Right renal pelvis (tissue), 4 donors: ENCODE measurements at places on chromosomes 2 and 18.

DNA sequence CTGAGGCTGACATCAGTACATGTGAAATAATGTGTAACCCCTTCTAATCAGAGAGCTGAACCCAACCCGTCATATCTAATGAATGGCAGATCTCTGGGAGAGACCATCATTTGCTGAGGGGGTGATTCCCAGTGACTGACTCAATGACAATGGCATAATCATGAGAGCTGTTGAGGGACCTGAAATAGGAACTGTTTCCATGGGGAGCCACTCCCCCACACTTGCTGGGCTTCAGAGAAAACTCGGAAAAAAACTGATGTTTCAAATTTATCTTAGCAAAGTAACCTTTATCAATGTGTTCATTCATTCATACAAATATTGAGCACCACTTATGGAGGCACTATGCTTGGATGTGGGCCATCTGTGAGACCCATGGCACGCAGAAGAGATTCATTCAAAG lies 93.4 kb upstream of the ZBTB14 start:
- no peak for DNase-seq

DNA sequence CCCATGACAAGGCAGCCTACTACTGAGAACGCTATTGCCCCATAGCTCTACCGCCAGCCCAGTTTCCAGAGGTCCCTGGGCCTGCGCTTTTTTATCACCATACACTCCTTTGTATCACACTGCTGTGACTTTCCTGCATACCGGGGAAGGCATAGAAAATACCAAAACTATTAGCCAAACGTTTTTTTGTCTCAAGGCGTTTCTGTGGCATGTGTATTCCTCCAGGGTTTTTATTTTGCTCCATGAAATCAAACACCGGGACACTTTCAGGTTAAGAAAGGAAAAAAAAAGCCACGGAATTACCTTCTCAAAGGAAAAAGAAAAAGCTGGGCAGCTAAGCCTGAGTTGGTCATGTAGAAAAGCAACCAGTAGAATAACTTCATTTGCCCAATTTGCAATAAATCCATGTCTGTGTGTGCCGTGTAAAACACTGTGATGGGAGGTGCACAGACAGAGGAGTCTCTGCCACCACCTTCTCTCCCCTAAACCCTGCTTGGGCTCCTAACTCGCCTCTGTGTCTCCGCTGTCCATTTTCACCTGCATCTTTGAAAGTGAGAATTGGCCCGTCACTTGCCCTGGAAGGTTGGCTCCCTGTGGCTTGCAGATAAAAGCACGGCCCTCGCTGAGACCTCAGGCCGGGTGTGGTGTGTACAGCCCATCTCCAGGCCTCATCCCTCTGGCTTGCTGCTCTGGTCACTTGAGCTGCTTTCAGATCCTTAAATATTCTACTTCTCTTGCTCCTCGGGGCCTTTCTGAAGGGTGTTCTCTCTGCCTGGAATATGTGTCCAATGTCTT lies 1.7 kb downstream of the AMER3 start:
- DNase-seq: no peak

DNA sequence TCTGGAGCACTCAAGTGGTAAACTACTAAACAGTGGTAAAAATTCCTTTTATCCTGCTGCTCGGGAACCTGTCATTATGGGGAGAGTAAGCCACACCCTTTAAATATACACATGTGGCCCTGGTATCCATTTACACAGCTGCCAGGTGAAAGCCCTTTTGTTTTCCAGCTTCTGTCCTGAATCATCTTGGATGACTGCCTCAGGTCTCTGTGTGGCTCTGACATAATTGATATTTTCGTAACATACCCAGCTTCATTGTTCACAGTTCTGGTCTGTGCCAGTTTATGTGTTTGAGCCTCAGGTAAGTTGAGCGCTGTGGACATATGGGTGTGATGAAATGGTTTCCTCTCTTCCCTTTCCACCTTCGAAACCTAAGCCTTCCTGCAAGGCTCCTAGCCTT lies 15.7 kb upstream of the TTC39C start:
- DNase-seq: no peak

GRCh38 chr2:157748371-157749142 lies 119.9 kb upstream of the ACVR1C start:
- DNase-seq: no peak

DNA sequence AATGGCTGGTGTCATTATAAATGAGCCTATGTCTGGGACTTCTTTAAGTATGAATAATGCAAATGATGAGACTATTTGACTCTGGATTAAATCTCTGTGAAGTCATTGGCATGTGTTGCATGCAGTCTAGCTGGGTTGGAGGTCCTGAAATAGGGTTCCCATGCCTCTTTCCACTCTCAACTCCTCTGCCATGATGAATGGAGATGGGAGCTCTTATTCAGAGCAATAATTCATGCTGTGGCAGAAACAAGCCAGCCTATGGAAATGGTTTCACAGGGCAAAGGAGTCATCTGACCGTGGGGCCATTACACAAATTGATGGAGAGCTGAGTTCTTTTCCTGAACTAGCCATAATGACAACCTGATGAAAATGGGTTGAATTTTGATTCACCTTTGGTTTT lies 15.5 kb upstream of the CCDC195 start:
- DNase-seq: no peak

DNA sequence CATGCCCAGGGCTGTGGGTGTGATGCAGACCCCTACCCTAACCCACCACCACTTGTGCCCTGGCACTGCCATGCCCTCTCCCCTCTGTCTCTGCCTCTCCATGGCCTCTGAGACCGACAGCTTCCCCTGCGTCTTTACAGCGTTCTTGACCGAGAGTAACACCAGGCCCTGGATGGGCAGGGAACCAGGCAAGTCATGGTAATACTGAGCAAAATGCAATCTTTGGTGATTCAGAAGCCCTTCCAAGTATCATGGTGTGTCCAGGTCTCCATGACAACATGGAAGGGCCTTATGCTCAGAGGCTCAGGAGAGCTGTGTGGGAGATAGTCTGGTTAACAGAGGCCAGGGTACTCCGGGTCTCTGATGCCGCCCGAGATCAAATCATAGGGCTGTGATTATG lies 176.1 kb downstream of the KLHL29 start:
- no peak for DNase-seq

GRCh38 chr18:3097082-3097481 lies 84.1 kb upstream of the LPIN2 start:
- no peak for DNase-seq

- no peak for DNase-seq
These were observed 142.9 kb upstream of the FIGN start for GRCh38 chr2:163878718-163879117.

DNA sequence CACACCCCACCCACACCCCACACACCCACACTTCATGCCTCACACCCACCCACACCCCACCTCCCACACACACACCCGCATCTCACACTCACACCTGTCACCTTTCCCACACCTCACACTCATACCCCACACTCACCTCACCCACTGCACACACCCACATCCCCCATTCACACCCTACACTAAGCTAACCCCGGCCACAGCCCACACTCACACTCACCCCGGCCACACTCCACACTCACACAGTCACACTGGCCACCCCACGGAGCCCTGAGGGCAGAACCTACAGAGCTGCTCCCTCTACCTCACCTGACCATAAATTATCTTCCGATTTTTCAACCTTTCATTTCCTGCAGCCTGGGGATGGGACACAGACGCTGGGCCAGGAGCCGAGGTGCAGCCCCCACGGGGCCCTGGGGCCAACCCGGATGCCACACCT lies 241.3 kb downstream of the HDAC4 start:
- DNase-seq: no peak

- DNase-seq: no peak
These were observed 4.5 kb downstream of the GPR39 start for GRCh38 chr2:132420816-132421805.

GRCh38 chr18:67618061-67618460 lies 101.5 kb upstream of the DSEL start:
- no peak for DNase-seq

GRCh38 chr18:57843386-57843785 lies 40.3 kb upstream of the ATP8B1 start:
- DNase-seq: no peak

GRCh38 chr2:8587251-8587791 lies 94.5 kb upstream of the ID2 start:
- no peak for DNase-seq

DNA sequence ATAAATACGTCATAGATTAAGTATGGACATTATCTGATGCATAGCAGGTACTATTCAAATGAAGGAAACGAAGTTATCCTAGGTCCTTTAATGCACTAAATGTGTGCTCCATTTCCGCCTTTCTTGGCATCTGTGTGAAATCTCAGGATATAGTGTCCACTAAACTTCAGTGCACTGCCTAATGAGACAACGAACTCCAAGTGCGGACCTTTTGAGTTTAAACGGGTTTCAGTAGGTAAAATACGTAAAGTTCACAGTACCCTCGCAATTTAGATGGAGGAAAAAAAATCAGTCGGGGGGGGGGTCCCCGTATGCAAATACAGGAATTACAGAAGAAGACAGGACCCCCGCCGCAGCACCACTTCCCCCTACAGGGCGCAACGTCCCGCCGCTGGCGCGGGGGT lies 729 bp upstream of the REL start:
- no peak for DNase-seq

DNA sequence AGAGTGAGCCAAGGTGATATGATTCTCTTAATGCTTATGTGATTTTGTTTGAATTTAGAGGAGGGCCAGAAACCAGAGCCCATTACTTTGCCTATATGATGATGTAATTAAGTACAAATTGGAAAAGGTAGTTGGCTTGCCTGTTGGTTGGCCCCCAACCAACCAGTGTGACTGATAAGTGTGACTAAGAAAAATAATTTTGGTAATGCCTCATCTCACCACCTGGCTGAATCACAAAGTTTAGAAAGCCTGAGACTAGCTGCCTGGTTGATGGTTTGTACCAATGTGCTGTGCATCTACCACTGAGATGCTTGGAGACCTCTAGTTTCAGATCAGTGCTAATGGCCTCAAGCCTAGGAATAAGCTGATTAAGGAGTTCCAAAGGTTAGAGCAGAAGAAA lies 338.7 kb downstream of the CDH2 start:
- no peak for DNase-seq

DNA sequence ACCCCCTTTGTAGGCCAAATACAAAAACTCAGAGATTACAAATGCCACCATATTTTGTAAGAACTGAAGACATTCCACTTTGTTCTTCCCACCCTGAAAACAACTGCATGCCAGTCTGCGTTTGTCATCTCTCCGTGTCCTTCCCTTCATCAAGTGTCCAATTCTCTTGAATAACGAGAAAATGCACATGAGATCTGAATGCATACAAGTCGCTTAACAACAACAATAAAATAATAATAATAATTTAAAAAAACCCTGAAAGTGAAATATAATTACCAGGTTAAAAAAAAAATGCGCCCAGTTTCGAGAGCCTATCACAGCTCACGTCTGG lies 2.0 kb upstream of the SETBP1 start:
- no peak for DNase-seq

DNA sequence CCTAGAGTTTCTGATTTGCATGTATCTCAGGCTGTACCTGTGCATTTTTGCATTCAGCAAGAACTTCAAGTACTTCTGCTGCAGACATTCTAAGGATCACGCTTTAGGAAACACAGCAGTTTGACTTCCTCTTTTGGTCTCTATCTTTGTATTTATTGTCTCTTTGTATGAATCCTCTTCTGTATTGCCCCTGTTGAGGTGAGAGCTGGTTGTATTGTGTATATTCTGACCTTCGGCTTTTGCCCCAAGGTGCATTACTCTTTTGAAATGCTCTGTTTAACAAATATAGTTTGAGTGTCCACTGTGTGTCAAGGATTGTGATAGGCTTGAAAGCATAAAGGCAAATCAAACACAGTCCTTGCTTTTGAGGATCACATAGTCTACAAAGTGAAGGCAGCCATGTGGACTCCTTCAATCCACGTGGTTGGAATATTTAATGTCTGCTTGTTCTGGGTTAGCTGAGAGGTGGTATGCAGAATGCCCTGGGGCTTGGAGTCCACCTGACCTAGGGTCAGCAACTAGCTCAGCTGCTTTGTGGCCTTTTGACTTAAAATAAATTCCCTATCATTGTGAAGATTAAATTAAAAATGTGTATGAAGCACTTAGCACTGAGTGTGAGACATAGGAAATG lies 108.1 kb downstream of the LYPD6 start:
- DNase-seq: no peak

DNA sequence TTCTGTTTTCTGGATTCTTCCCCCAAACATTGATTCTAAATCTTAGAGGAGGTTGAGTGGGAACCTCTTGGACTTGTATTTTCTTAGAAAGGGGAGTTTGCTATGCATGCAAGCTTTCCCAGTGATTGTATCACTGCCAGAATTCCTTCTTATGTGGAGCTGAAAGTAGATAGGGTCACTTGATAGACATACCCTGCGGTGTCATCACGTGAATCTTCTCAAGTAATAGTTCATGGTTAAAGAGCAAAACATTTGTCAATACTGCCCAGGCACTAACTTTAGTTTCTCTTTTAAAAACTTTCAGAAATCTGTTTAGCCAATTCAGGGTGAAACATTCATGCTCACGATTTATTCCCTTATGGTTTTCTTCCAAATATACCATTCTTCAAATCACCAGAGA lies 6.4 kb downstream of the PMAIP1 start:
- no peak for DNase-seq

- no peak for DNase-seq
These were observed 20.8 kb upstream of the MLPH start for GRCh38 chr2:237466211-237466610.

- no peak for DNase-seq
These were observed 180.6 kb downstream of the ZNF521 start for GRCh38 chr18:25171334-25171733.

- DNase-seq: no peak
These were observed 56.3 kb upstream of the CHAC2 start for GRCh38 chr2:53711271-53711780.

DNA sequence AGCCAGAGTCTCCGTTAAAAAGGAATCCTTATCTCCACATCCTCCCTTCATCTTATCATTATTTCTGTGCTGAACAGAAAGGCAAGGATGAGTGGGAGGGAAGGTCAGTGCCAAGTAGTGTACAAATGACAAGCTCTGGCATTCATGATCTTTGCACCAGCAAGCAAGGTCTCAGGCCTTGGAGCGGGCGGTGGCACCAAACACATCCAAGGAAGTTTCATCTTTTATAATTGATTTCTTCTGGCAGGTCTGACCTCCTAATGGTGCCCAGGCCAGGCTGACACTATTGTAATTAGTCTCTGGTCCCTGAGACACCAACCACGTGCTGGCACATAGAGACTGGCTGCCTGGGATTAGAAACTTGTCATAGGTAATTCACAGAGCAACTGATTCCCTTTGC lies 336.6 kb downstream of the EN1 start:
- no peak for DNase-seq

DNA sequence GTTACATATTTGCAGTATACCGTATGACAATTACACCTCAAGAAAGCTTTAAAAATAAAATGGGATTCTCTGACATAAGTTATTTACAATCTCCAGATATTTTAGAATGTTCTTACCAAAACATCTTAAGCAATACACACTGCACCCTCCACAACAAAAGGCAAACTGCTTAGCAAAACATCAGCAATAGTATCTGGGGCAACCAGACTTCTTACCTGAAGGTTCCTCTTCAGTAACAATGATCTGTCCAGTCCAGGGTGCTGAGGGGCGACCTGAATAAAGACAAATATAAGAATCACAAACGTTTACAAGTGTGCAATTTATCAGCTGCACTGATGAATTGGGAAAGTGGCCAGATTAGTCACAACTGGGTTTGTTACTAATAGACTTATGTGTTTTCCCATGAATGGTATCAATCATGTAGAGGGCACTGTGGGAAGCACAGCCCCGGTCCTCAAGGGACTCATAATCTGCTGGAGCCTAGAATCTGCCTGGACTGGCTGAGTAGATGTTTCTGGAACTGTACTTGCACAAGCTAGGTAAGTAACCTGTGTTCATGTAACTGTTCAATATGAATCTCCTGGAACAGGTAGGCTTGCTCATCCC lies 70.7 kb downstream of the MYOM1 start:
- DNase-seq: no peak
